Left ventricle myocardium superior (tissue), 1 donor: ENCODE measurements at places on chromosomes 3 and 15. TPM values are rescaled to one million over a fixed set of nuclear protein-coding genes. Genes with fewer than 3 reads are reported as not detected.

MGLL gene
- 94.3 TPM for total RNA-seq

ISLR2 gene
- total RNA-seq: 2.2 TPM

WDR49 gene
- 0.92 TPM for total RNA-seq

TRH gene
- total RNA-seq: not detected

FBXW12 gene
- not detected for total RNA-seq

ADAMTS9 gene
- total RNA-seq: 15.1 TPM

NRROS gene
- total RNA-seq: 2.3 TPM

NPHP3 gene
- 9.2 TPM for total RNA-seq

NPRL2 gene
- 16.8 TPM for total RNA-seq

CACNA2D3 gene
- 26.9 TPM for total RNA-seq

GOLGA8Q gene
- total RNA-seq: 1.1 TPM

MOBP gene
- not detected for total RNA-seq

SERINC4 gene
- total RNA-seq: not detected

GRCh38 chr3:55538158-55538557 lies 51.1 kb upstream of the WNT5A start:
- no peak for DNase-seq

DNA sequence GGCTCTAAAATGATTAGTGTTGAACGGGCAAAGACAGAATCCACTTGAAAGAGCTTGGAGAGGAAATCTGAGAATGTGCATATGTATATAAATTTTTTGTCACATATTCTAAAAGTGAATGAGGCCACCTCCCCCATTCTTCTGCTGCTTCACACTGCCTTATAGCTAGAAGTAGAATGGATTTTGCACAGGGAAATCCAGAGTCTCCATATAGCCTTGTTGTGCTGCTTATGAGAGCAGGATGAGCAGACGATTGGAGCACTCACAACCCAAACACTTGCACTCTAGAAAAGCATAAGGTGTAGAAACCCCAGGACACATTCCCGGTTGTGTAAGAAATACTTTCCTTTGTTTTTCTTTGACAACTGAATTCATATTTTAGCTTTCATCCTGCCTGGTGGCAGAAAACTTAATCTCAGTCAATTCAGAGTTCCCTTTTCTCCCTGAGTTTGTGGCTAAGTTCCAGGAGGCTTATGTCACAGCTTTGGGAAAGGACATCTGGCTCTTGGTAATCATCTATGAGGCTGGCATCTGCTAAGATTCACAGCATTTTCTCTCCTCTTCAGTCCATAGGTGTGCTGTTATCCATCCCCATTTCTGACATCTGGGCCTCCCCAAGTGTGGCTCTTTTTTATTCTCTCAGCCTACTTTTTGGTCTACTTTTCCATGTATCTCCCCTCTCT lies 188.4 kb upstream of the PFN2 start:
- DNase-seq: no peak

DNA sequence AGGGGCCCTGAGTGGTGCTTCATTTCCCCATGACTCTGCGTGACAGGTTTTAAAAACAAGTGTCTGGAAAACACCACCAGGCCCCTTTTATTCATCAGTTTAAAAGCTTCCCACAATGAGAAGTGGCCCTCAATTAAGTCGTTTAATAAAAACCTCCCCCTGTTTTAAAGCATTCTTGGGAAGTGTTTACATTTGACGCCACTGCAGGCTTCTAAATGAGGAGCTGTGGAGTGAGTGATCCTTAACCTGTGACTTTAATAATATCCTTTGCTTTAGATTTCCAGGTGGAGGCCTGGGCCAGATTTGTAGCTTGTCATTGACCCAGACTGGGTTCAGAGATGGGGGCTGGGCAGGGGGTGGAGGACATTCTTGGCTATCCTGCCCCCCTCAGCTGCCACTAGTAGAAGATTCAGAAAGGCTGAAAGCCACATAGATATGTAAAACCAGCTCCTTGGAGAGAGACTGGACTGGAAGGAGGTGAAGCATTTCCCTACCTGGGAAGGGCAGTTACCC lies 11.3 kb downstream of the CGNL1 start:
- no peak for DNase-seq

DNA sequence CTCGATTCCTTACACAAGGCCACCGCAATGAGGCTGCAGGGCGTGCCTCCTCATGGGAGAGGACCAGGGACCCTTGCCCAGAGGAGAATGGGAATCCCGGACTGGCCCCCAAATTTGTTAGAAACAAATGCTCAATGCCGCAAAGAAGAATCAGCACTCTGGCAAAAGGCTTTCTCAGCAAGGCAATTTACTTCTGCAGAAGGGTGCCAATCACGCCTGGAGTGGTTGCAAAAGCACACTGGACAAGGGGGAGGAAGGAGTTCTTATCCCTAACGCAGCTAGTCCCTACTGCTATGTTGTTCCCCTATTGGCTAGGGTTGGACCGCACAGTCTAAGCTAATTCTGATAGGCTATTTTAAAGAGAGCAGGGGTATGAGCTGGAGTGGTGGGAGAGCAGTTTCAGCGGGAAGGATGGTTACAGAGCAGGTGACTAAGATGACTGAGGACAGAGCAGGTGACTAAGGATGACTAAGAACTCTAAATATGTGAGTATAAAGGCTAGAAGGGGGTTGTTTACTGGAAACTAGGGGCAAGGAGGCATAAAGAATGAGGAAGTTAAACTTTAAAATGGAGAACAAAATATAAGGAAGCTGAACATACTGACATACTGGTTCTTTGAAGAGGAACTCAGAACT lies 48.5 kb downstream of the KATNBL1 start:
- DNase-seq: no peak

- no peak for DNase-seq
These were observed 580.4 kb downstream of the VGLL3 start for GRCh38 chr3:86410587-86410986.

DNA sequence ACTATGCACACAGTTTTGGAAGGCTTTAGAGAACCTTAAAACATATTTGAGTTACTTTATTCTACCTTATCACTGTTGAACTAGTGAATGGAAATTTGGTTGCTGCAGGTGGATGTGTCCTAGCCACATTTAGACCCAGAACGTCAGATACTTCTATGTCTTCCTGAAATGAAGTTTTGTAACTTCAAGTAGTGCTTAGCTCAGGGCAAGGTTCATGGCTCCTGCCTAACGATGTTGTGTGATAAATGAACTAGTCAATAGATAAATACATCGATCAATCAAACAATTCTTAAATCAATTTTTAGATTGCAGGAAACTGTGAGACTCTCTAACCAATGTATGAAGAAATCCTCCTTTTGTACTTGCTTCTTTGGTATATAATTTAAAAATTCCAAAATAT lies 37.2 kb upstream of the TM4SF4 start:
- no peak for DNase-seq

DNA sequence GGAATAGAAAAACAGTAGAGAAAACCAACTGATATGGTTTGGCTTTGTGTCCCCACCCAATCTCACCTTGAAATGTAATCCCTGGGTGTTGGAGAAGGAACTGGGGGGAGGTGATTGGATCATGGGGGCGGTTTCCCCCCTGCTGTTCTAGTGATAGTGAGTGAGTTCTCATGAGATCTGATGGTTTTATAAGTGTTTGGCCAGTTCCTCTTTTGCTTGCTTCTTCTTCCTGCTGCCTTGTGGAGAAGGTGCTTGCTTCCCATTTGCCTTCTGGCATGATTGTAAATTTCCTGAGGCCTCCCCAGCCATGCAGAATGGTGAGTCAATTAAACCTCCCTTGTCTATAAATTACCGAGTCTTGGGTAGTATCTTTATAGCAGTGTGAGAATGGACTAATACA lies 48.4 kb downstream of the EOMES start:
- no peak for DNase-seq

DNA sequence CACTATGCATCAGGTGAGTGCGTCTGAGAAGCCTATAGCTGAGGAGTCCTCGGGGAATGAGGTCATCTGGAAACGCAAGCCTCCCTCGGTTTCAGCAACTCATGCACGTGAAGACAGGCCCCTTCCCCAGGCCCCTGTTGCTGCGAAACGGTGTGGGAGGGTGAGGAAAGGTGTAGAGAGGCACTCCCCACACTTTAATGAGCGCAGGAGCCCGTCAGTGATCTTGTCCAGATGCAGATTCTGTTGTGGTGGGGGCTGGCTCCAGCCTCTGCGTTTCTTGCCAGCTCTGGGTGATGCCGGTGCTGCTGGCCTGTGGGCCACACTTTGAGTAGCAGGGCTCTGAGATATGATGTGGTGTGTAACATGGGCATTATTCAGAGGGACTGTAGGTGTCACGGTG lies 38.6 kb upstream of the LACTB start:
- DNase-seq: peak; percentile 69

GRCh38 chr3:161395115-161396012 lies 24.0 kb upstream of the SPTSSB start:
- no peak for DNase-seq

GRCh38 chr3:82128271-82128670 lies 366.8 kb upstream of the GBE1 start:
- DNase-seq: no peak

DNA sequence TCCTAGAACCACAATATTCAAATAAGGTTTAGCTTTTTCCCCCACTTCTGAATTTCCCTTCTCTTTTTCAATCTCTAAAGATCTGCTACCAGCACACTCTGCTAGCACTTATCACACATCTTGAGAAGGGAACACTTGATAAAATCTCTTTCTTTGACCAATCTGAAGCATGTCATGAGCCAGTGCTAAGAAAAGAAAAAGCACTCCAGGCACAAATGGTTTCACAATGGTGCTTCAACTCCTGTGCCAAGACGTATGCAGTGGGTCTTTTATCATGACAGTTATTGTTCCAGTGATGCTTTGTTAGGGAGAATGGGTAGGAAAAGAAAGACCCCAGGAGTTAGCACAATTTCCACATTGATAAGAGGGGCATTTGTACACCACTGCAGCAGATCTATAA lies 248.4 kb downstream of the ZNF385D start:
- no peak for DNase-seq

- DNase-seq: no peak
These were observed 198.7 kb upstream of the CMC1 start for GRCh38 chr3:28042707-28043106.

DNA sequence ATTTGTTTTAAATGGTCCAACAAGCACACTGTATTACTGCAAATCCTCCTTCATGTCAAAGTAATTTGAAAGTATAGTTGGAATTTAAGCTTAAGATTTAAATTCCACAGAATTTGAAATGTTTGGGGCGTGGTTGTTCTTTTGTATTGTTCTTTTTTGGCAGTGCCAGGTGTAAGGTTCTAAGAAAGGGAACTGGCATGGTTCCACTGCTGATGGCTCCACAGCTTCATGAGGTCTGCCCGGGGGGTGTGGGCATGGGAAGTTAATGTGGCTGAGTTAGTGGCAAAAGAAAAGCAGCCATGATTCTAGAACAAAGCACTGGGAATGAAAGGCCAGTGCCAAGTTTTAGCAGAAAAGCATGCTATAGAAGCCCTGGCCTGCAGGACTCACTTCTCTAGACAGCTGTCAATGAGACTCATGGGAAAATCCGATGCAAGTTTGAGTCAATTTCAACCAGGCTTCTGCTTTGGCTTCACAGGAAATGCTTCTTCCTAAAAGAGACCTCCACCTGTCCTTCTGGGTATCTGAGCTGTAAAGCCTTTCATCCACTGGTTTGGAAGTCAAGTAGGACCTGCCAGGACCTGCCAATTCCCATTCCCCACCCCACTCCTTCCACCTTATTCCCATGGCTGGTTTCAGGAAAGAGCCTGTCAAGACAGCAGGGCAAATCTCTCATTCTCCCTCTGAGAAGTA lies 18.9 kb downstream of the CDCP1 start:
- no peak for DNase-seq

DNA sequence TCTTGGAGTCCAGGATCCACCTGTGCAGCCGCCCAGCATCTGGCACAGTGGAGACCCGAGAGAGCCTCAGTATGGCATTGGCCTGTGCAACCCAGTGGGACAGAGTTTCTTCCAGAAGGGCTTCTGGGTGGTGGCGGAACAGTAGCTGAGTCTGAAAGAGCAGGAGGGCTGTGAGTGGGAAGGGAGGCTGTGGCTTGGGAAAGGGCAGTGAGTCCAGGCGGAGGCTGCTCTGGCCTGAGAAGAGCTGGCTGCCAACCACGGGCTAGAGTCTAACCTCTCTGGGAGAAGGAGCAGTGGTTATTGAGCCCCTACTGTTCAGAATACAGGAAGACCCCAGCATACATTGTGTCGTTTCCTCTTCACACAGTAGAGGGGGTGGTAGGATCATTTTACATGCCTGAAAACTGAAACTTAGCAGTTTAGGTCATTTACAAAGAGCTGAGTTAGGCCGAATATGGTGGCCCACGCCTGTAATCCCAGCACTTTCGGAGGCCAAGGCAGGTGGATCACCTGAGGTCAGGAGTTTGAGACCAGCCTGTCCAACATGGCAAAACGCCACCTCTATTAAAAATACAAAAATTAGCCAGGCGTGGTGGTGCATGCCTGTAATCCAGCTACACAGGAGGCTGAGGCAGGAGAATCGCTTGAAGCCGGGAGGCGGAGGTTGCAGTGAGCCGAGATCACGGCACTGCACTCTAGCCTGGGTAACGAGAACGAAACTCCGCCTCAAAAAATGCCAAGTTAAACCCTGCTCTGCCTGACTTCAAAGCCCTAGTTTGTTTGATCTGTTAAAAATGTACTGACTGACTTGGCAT lies 3.2 kb downstream of the AEN start:
- DNase-seq: no peak

- no peak for DNase-seq
These were observed 162.5 kb downstream of the FNDC3B start for GRCh38 chr3:172201870-172202236.

GRCh38 chr3:166527325-166527724 lies 690.1 kb upstream of the BCHE start:
- no peak for DNase-seq

DNA sequence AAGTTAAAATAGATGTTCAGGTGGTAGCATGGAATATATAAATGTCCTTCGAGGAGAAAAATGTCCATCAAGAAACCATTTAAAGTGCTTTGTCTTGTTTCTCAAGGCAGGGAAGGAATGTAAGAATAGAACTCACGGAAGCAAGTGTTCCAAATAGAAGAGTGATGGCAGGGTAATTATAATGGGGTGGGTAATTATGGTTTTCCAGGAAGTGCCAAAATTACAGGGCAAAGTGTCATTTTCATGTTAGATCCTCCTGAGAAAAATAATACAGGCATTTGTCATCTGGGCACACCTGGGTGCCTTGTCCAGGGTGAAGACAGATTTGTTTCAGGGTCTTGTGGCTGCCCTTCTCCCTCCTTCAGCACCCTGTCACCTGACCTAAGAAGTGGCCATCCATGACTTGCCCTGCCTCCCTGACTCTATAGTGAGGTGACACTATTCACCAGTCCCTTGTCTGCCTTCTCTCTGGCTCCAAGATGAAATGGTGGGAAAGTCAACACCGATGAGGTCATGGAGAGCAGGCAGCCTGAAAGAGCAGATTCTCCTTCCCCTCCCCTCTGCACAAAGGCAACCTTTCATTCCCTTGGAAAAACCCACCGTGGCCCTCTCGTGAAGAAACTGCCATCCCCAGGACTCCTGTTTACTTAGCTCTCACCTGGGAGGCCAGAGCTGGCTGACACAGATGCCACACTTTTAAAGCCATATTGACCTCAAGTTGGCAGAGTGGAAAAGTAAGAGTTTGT lies 45.1 kb upstream of the AMOTL2 start:
- DNase-seq: no peak

GRCh38 chr3:119619094-119619493 lies 21.4 kb downstream of the PLA1A start:
- no peak for DNase-seq
